H9 (cell line): ENCODE measurements at places on chromosomes 11 and 22. TPM values are rescaled to one million over a fixed set of nuclear protein-coding genes. Genes with fewer than 3 reads are reported as not detected.

DNA sequence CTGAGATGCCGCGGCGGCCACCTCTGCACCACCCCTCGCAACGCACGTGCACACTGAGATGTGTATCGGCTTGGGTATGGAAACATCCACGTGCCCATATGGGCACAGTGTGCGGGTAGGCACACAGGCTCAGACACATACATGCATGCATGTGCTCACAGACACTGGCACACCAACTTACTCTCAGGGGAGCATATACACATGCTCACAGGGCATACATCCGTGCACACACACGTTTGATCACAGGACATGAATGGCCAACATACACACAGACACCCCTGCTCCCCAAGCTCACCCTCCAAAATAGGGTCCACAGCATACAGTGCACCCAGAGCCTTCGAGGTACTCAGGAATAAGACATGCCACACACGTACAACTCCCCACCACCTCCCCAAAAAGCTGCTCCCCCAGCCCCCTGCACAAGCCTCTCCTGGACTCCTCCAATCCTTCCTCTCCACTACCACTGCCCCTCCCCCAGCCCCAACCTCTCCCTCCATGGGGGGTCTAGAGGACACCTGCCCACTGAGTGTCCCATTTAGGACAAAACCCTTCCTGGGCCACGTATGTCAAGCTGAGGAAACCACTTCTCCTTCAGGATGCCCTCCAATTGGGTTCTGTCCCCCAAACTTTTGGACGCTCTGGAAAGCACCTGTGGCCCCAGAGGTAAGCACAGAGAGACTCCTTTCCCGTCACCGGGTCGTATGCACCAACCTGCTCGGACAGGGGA, 53.1 kb downstream of the SLC22A12 start:
- H3K36me3 ChIP-seq: no peaks in the 10 kb centered on the region
- DNase-seq: no peak
- H3K4me1 ChIP-seq: peaks cover 2% of the 10 kb centered on the region; the same call in 1 of the 2 replicates
- H3K27me3 ChIP-seq: peaks cover 35% of the 10 kb centered on the region
- no peak overlapping the region for H3K27ac ChIP-seq

- H3K27ac ChIP-seq: no peak overlapping the region
- no peaks in the 10 kb centered on the region for H3K27me3 ChIP-seq
- H3K36me3 ChIP-seq: no peaks in the 10 kb centered on the region
- H3K4me3 ChIP-seq: no peak overlapping the region
- no peaks in the 10 kb centered on the region for H3K4me1 ChIP-seq
Measured at GRCh38 chr11:3962406-3962840, 107.0 kb downstream of the STIM1 start.

The KDM4D gene
- total RNA-seq: 1.4 and 1.9 TPM in 2 replicates

The OR9Q2 gene
- total RNA-seq: not detected in 2 replicates

The OR52B2 gene
- not detected in 2 replicates for total RNA-seq

- no peak overlapping the region for H3K4me3 ChIP-seq
- H3K27ac ChIP-seq: no peak overlapping the region
- H3K4me1 ChIP-seq: peaks cover 7% of the 10 kb centered on the region
- DNase-seq: no peak
- no peaks in the 10 kb centered on the region; the same call in 2 of the 3 replicates for H3K36me3 ChIP-seq
Measured at GRCh38 chr11:73556966-73557365, 40.9 kb downstream of the FAM168A start.

DNA sequence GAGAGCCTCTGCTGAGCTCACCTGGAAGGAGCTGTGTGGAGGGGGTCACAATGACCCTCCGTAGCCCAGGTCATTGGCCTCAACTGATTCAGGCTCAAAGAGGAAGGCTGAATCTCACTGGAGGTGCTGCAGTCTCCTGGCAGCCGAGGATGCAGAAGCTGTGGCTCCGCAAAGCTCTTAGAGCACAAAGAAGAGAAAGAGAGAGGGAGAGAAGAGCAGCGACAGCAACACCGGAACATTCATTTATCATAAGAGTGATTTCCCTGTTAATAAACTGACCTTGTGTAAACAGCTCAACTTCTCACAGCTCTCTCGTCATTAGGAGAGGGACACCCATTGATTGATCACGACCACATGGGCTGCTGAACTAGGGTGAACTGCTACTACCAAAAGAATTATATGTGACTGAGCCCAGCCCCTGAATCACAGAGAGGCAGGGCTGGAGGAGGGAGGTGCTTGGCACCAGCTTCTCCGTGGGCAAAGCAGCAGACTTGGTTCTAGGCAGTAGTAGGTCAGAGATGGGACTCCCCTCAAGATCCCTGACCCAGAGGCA, 281.7 kb downstream of the NXPE2 start:
- DNase-seq: no peak
- H3K4me1 ChIP-seq: peaks cover 2% of the 10 kb centered on the region; the same call in 1 of the 2 replicates
- H3K27ac ChIP-seq: no peak overlapping the region
- no peaks in the 10 kb centered on the region for H3K36me3 ChIP-seq
- no peaks in the 10 kb centered on the region for H3K27me3 ChIP-seq

DNA sequence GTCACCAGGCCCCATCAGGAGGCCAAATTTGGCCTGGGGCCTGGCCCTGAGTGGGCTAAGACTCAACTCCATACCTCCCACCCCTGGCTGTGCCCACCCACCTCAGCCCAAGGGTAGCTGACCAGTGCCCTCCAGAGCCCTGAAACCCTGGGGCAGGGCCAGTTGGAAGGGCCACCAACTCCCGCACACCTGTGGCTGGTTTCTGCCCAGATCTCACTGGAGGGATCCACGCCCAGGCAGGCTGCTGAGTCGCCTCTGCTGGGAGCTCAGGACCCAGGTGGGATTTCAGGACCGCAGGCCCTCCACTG, 8.9 kb upstream of the PIM3 start:
- no peak for DNase-seq
- H3K36me3 ChIP-seq: no peaks in the 10 kb centered on the region
- no peaks in the 10 kb centered on the region for H3K4me1 ChIP-seq
- no peak overlapping the region for H3K27ac ChIP-seq

DNA sequence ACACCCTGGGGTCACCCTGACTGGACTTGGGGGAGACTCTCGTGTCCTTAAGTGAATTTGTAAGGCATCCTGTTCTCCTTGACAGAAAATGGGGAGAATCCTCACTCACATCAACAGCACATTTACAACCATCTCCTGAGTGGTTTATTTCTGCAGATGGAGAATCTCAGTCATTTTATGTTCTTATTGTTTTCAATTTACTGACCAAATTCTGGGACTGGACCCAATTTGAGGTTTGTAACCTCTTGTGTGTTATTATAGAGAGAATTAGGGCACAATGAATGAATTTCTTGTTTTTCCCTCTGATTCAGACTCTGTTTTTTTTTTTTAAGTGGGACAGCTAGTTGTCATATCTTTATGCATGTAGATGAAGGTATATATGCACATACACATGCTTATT, 104.9 kb downstream of the ADAMTS15 start:
- no peak overlapping the region for H3K27ac ChIP-seq
- no peaks in the 10 kb centered on the region for H3K36me3 ChIP-seq
- H3K4me3 ChIP-seq: no peak overlapping the region
- no peak for DNase-seq

GRCh38 chr11:113781682-113782081, 2.1 kb downstream of the CLDN25 start:
- no peaks in the 10 kb centered on the region for H3K4me1 ChIP-seq
- no peak overlapping the region for H3K4me3 ChIP-seq
- no peak for DNase-seq
- H3K27ac ChIP-seq: no peak overlapping the region
- no peaks in the 10 kb centered on the region for H3K36me3 ChIP-seq

DNA sequence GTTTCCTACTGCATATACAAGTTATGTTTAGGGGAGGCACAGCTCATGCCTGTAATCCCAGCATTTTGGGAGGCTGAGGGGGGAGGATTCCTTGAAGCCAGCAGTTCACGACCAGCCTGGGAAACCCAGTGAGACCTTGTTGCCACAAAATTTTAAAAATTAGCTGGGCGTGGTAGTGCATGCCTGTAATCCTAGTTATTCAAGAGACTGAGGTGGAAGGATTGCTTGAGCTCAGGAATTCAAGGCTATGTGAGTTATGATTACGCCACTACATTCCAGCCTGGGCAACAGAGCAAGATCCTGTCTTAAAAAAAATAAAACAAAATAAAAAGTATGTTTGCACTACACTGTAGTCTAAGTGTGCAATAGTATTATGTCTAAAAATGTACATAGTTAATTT, 108.8 kb upstream of the TEAD1 start:
- no peaks in the 10 kb centered on the region for H3K4me1 ChIP-seq
- no peak overlapping the region for H3K4me3 ChIP-seq
- no peaks in the 10 kb centered on the region for H3K27me3 ChIP-seq
- no peak for DNase-seq
- no peak overlapping the region for H3K27ac ChIP-seq
- no peaks in the 10 kb centered on the region for H3K36me3 ChIP-seq

GRCh38 chr11:35540526-35540925, 15.1 kb upstream of the PAMR1 start:
- H3K4me3 ChIP-seq: no peak overlapping the region
- H3K27ac ChIP-seq: no peak overlapping the region
- H3K27me3 ChIP-seq: no peaks in the 10 kb centered on the region

GRCh38 chr11:19947537-19948114, 212.6 kb downstream of the DBX1 start:
- H3K27me3 ChIP-seq: no peaks in the 10 kb centered on the region
- peaks cover 6% of the 10 kb centered on the region for H3K4me1 ChIP-seq
- no peak overlapping the region for H3K4me3 ChIP-seq
- H3K36me3 ChIP-seq: peaks cover 25% of the 10 kb centered on the region
- H3K27ac ChIP-seq: no peak overlapping the region

The RIBC2 gene
- 3.3 and 4.1 TPM in 2 replicates for total RNA-seq

DNA sequence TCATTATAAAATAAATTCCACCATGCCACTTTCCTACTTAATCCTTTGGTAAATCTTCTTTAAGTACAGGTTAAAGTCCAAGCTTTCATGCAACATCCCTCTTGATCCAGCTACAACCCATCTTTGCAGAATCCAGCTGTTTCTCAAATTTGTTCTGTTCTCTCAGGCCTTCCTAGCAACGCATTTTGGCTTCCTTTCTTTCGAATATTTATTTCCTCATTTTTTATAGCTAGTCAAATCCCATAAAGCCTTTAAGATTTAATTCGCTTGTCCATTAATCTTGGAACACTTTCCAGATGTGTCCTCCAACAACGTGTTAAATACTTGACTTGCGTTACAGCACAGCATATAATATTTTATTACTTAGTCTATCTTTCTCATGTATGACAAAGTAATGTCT, 600.1 kb upstream of the CHORDC1 start:
- no peaks in the 10 kb centered on the region for H3K4me1 ChIP-seq
- no peak overlapping the region for H3K27ac ChIP-seq
- no peaks in the 10 kb centered on the region for H3K27me3 ChIP-seq
- H3K36me3 ChIP-seq: no peaks in the 10 kb centered on the region

DNA sequence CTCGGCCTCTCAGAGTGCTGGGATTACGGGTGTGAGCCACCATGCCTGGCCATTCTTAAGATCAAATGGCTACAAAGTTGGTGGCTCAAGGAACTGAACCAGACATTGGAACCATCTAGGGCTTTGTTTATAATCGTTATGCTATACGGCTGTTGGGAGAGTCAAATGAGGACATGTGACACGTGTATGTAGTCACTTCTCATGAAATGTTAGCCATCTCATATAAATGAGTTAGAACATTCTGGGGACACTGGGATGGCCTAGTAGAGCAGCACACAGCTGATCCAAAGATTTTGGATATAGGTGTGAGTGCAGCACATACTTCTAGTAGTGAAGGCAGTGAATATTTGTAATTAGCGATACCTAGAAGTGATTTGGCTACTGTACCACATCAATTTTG, 6.6 kb upstream of the RBM4 start:
- H3K27ac ChIP-seq: no peak overlapping the region
- no peak overlapping the region for H3K4me3 ChIP-seq
- H3K27me3 ChIP-seq: no peaks in the 10 kb centered on the region
- peaks cover 77% of the 10 kb centered on the region for H3K36me3 ChIP-seq

GRCh38 chr11:16787035-16787742, 48.7 kb downstream of the C11orf58 start:
- H3K4me3 ChIP-seq: no peak overlapping the region
- H3K36me3 ChIP-seq: 0 out of 2 replicates have a peak, but pooled peaks cover 4% of the 10 kb centered on the region
- no peaks in the 10 kb centered on the region for H3K4me1 ChIP-seq
- no peaks in the 10 kb centered on the region for H3K27me3 ChIP-seq
- DNase-seq: no peak

GRCh38 chr22:49768951-49769690, 58.6 kb downstream of the BRD1 start:
- H3K4me1 ChIP-seq: no peaks in the 10 kb centered on the region
- DNase-seq: no peak
- no peak overlapping the region for H3K4me3 ChIP-seq
- H3K36me3 ChIP-seq: peaks cover 21% of the 10 kb centered on the region

DNA sequence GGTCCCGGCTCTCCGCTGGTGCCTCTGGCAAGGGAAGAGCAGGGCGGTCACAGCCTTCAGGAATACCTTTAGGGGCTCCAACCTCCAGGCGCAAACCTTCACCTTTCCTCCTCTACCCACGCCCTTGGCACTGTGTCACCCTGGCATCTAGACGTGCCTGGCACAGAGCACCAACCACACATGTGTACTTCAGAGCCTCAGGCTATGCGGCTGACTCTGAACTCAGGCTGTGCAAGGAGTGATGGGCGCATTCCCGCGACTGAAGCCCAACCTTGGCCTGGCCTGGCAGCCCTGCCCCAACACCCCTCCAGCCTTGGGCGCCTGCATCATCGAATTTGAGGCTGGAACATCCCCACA, 11.4 kb downstream of the SCARF2 start:
- DNase-seq: peak; percentile 30
- no peak overlapping the region for H3K27ac ChIP-seq
- peaks cover 6% of the 10 kb centered on the region; the same call in 1 of the 3 replicates for H3K36me3 ChIP-seq

The APOA5 gene
- 0.11 TPM in 1 of 2 replicates, not detected in the other for total RNA-seq

GRCh38 chr11:359181-359714, 10.1 kb upstream of the B4GALNT4 start:
- H3K27ac ChIP-seq: no peak overlapping the region
- H3K4me3 ChIP-seq: no peak overlapping the region
- no peaks in the 10 kb centered on the region for H3K4me1 ChIP-seq
- H3K36me3 ChIP-seq: peaks cover 10% of the 10 kb centered on the region; the same call in 2 of the 3 replicates
- no peak for DNase-seq

DNA sequence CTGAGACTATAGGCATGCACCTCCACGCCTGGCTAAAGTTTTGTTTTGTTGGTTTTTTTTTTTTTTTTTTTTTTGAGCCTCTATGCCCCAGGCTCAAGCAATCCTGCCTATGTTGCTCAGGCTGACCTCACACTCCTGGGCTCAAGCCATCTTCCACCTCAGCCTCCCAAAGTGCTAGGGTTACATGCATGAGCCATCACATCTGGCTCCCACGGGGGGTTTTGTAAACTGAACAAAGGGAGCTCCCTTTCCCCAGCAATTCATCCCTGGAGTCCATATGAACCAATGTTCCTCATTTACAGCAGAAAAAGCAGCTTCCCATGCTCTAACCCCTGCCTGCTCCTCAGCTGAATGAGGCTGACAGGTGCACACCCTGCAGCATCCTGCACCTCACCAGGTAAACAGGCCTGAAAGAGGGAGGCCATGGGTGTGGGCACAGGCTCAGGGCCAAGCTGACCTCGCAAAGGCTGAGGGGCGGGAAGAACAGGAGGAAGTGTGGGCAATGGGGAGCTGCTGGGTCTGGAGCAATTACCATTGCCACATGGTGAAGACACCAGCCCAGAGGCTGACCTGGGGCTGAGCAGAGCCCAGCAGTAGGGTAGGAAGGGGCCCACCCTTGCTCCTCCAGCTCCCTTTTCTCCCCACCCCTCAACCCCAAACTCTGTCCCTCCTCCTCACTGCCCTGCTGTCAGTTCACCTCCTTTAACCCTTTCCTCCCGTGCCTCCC, 58.2 kb downstream of the RBX1 start:
- H3K27me3 ChIP-seq: no peaks in the 10 kb centered on the region
- H3K4me1 ChIP-seq: no peaks in the 10 kb centered on the region
- DNase-seq: no peak
- H3K27ac ChIP-seq: no peak overlapping the region
